ENCODE measurements at places on chromosomes 6 and 20.

GRCh38 chr20:46648903-46649649 lies 2.2 kb downstream of the SLC13A3 start:
- DNase-seq = no peak

- DNase-seq = no peak
Measured at GRCh38 chr6:88403486-88403885, 237.3 kb upstream of the CNR1 start.

DNA sequence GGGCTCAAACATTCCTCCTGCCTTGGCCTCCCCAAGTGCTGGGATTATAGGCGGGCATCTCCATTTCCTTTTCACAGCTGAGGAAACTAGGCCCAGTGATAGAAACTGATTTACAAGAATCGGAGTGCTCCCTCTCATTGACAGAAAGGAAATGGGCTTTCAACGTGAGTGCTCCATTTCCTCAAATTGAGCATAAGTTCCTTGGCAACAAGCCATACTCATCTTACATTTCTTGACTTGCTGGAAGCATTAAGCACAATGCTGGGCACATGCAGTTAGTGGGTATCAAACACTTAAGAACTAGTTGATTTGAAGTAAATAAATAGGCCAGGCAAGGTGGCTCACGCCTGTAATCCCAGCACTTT lies 54.7 kb downstream of the FGD2 start:
- no peak for DNase-seq

- no peak for DNase-seq
Measured at GRCh38 chr20:829551-829950, 4.0 kb upstream of the FAM110A start.

DNA sequence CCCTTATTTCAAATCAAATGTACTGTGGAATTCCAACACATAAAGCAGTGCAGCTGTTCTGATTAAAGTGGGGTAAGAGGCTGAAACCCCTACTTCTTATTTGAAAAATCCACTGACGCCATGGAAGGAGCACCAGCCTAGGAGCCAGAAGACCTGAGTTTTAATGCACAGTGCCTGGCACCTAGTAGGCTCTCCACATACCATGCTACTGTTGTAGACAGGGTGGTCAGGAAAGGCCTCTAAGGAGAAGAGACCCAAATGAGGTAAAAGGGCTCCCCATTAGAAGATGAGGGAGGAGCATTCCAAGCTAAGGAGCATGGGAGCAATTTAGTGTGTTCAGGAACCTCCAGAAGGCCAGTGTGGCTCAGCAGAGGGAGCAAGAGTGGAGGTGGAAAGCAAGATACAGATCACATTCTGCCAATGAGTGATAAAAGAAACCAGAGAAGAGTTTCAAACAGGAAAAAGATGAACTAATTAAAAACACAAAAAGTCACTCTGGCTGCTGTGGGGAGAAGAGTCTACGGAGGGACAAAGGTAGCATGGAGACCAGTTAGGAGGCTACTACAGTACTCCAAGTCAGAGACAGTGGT lies 11.8 kb upstream of the ZNF76 start:
- DNase-seq = no peak

Measured in urinary bladder (tissue), 4 donors.